ENCODE measurements at places on chromosomes 2 and 18.

DNA sequence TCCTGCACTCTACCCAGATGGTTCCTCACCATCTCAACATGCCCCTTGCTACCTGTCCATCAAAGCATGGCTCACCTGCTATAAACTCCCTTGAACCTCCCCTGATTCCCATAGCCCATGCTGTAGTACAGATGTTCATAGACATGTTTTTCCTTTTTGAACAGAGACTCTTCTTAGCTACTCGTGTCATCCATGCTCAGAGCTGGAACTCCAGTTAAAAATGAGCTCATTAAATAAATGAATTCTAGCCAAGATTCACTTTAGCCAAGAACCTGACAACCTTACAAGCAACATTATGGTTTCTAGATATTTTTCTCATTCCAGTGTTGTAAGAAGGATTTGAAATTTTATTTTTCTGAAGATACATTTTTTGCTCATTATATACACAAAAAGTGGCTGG lies 65.0 kb downstream of the SCG2 start:
- no peak for DNase-seq

DNA sequence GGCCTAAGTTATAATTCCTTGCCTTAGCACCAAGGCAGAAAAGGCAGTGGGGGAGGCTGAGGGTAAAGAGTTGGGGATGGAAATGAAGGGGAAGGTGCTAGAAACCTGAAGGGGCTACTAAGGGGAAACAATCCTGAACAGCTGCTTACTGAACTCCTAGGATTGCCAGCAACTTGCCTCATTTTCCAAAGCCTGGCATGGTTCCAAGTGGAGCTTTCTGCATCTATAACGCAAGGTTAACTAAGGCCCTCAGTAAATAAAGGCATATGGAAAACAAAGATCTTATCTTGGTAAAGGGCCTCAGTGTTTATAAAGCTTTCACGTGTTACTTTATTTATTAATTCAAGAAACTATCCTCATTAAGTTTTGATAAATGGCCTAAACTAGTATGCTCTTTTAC lies 10.9 kb downstream of the MEP1B start:
- DNase-seq, result no peak

GRCh38 chr2:126784621-126785020 lies 114.1 kb upstream of the TEX51 start:
- DNase-seq, result no peak

DNA sequence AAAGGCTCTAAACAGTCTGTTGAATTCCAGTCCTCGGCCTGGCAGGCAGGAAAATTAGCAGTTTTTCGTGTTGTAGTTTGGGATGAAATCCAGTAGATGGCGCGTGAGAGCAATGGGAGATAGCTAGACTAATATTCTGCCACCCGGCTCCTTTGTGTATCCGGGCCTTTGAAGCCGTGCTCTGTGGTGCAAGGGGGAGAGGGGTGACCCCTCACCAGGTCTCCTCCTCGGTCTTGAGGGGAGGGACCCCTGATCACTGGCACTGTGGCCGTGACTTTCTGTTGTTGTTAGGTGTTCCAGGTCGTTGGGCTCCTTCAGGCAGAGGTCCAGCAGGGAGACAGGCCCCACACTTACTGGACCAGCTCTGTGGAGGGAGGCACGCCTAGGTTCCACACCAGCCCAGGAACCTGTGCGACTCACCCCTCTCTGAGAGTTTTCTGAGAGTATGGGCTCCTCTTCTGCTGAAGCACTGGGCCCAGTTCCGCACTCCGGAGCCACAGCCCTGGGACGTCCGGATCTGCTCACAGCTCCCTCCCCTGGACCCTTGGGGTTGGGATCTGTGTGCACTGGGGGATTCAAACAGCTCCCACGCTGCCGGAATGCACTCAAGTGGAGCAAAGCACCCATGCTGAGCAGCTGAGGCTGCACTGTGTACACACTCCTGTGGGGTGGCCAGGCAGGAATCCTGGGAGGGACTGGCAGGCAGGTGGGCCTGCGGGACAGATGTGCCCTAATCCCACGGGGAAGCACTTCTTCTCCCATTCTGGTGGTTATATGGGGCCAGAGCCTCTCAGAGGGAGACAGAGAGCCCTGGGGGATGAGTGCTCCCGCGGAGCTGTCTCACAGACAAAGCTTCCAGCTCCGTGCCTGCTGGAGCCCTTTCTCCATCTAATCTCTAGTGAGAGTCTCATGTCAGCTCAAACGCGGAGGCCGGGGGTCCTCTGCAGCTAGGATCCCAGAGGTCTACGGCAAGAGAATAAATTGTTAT lies 8.8 kb downstream of the GKN2 start:
- peak; percentile 60 for DNase-seq

GRCh38 chr2:149364839-149365238 lies 34.5 kb downstream of the LYPD6 start:
- no peak for DNase-seq

GRCh38 chr2:10466801-10467200 lies 18.7 kb upstream of the ODC1 start:
- DNase-seq, result no peak

GRCh38 chr2:210399440-210400041 lies 77.0 kb downstream of the LANCL1 start:
- peak; percentile 41 for DNase-seq

DNA sequence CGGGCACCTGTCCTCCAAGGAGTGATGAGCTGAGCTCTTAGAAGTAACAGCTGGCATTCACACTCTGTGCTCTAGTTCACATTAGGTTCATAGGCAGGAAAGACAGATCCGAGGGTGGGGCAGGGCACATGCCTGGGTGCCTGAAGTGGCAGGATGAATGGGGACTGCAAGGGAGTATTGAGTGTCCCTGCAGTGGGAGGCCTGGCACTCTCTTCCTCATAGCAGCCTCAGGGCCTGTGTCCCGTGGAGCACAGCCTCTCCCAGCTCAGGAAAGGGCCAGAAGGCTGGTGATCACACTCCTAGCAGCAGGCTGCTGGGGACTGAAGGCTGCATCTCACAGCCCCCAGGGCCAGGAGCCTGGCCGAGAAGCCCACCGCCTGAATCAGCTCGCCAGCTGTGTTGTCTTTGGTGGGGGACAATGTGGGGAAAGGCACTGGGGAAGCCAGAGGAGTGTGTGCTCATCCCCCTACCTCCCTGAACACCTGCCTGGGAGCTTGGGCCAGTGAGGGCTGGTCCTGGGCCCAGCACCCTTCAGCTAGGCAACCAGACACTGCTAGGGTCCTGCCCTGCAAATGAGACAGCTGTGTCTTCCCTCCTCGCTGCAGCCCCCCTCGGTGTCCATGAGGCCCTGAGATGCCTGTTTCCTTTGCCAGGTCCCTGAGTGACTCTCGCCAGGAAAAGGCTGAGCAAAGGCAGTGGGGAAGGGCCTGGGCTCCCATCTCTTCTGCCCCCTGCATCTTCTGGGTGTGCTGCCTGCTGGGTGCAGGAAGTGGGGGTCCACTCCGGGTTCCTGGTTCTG lies 48.2 kb upstream of the HS6ST1 start:
- no peak for DNase-seq

GRCh38 chr18:28365411-28365831 lies 188.5 kb upstream of the CDH2 start:
- DNase-seq, result no peak

- DNase-seq, result no peak
Observed at GRCh38 chr18:62445386-62445917, 77.4 kb upstream of the ZCCHC2 start.

GRCh38 chr2:62467475-62468321 lies 38.3 kb downstream of the TMEM17 start:
- no peak for DNase-seq

GRCh38 chr2:198809976-198810375 lies 647.8 kb downstream of the SATB2 start:
- no peak for DNase-seq

DNA sequence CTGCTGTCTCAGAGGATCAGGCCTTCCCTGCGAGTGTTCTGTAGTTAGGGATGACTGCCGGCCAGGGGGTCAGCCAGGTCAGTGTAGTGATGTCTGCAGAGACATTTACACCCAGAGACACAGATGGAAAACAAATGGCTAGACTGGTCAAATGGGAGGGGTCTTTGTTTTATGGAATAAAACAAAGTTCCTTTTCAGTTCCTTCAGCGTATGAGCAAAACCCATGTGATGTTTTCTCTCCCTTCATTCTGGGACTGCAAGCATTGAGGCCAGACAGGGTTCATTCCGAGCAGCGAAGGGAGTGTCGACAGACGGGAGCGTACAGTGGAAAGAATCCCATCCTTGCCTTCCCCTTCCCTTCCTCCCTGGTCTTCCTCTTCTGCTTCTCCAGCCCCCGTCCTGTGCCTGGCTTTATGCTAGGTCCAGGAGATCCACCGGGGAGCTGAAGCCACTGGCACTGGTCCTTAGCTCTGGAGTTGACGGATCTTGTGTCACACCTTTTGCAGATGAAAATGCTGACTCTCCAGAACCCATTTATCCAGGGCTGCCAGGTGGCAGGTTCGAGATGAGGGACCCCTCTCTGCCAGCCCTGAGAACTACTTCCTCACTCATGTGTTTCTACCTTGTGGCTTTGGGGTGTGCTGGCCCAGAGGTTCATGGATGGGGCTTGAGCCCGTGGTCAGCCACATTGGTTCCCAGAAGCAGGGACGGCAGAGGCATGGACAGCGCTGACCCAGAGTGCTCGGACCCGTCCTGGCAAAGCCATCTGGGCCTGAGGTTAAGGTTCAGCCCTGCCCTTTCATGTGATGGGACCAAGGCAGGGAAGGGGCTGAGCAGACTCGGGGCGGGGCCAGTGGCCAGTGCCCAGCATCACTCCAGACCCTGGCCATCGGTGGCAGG lies 24.2 kb downstream of the ITGB1BP1 start:
- peak; percentile 21 for DNase-seq

DNA sequence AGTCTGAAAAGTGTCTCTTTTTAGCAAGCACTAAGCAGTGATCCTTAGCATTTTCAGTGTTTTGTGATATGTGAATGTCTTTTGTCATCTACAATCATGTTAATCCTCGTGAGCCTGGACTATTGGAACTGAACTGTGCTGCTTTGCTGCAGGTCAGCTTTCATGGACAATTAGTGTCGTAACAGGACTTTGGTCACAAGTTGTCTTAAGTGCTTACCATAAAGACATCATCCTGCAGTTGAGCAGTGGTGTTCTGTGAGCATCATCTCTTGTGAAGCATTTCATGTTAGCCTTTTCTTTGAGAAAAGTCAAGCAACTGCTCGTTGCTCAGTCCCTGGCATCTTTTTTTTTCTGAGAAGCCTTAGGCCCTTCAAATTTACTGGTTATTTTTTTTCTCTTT lies 135.9 kb downstream of the ZNF407 start:
- no peak for DNase-seq

DNA sequence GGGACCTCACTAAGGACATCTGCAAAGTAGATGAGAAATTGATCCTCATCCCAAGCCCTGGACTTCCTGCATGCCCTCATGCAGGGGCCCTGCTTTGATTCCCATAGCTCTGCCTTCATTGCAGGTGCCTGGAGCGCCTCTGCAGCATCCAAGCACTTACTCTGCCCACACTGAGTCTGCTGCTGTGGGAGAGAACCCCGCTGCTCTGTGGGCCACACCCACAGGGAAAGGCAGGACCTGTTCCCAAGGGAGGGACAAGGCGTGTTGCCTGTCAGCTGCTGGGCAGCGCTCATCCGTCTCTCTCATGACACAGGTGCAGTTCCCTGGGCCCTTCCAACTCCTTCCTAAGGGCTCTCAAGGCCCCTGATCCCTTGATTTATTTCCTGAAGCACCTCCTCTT lies 266.8 kb upstream of the SMIM21 start:
- DNase-seq, result no peak

DNA sequence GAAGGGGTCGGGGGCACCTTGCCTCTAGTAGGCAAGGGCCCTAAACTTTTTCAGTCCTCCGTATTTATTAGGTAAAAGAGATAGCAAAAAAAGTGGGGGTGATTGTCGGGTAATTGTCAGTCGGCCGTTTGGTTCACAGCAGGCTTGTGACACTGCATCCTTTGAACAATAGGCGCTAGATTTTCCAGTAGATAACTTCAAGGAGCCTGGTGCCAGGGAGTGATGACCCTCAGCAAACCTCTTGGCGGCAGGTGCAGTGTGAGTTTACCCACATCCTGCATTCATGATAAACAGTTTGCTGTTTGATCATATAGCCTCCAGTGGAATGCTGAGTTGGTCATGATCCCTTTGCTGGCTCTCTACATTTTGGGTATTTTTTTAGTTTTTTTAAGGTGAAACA lies 22.9 kb downstream of the SERPINB8 start:
- no peak for DNase-seq

DNA sequence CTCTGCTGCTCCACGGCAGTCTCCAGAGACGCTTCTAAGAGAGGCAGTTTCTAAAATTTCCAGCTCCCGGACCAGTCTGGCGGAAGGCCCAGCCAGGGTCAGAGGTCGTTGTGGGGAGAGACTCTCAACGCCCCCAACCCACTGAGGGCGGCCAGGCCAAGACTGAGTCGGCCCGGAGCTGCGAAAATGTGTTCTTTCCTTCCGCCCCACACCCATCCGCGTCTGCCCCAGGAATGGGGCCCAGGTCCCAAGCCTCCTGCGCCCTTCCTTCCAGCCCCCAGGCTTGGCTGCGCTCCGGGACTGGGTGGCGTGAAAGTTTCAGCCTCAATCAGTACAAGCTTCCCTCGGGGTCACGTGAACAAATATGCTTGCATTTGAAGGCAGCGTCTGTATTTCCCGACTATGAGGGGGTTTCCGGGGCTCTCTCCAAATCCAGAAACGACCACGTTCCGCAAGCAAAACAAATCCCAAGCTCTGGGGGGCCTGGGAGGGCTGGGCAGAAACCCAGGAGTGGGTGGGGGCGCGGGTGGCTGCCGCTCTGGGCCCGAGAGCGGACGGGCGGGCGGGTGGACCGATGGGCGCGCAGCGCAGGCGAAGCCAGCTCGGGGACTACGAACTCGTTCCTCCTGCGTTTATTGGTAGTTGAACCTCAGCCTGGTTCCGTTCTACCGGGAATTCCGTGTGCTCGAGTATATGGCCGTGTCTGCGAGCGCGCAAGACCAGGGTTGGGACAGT lies 3.3 kb downstream of the HOXD3 start:
- DNase-seq, result no peak

DNA sequence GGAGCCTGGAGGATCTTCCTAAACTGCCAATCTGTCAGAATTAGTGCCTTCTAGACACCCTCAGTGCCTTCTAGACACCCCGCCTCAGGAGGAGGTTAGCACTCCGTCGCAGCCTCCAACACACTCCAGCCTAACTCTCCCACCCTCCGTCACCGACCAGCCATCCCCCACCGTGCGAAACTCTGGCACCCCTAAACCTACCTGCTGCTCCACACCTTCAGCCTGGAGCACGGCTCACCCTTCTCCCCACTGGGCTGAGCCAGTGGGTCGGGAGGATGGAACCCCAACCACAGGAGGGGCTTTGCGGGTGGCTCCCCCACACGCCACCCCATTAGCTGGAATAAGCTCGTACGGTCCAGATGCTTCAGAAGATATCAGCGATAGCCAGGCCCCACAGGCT lies 468.9 kb upstream of the HS6ST1 start:
- no peak for DNase-seq

DNA sequence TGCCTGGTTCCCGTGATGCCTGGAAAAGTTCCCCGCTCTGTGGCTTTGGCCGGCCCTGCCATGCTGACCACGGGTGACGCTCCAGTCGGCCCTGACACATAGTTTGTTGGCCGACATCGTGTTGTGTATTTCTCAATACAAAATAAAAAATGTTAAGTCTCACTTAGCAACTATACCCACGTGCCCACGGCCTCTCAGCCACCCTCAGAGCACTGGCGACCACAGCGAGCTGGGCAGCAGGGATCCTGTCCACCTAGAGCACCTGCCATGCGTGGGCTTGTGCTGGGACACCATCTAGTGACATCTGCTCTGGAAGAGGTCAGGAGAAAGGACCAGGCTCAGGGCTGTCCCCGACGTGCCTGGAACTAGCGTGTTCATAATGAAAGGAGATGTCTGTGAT lies 261.7 kb downstream of the HDAC4 start:
- DNase-seq, result no peak
